ENCODE measurements at places on chromosomes 1 and 21.

GRCh38 chr1:2945821-2946231 is 75.4 kb upstream of the ACTRT2 start:
- no peak for DNase-seq

DNA sequence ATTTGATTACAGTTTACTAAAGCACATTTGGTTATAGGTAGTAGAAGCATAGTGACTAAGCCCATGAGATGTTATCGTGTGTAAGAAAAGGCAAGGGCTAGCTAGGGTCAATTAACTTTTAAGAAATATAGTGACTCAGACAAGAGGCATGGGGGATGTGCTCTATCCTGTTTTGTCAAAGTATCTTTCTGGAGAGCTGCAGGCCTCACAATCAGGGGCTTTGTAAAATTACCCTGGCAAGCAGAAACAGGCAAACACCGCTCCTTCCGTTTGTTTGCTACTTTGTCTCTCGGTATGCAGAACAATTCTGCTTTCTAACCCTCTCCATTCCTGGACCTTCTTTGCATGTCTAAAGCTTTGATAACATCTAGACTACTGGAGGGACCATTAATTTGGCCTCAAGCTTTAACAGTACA is 26.1 kb upstream of the ZNF697 start:
- peak; percentile 59 for DNase-seq

- peak; percentile 70 for DNase-seq
Measured at GRCh38 chr21:37532868-37533780, 166.6 kb downstream of the DYRK1A start.

DNA sequence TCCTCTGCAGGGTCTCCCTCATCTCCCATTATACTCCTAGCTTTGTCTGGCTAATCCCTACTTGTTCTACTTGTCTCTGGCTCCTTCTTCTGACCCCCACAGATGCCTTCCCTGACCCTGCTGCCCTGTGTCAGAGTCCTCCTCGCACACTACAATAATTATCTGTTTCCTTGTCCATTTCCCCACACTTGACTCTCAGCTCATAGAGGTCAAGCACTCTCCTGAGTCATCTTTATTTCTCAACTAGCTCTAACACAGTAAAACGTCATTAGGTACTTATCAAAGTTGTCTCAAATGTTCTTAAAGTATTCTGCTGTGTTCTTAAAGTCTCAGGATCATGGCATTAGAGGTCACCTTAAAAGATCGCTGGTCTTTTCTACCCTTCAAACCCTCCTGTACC is 47.1 kb downstream of the C8A start:
- DNase-seq: no peak

DNA sequence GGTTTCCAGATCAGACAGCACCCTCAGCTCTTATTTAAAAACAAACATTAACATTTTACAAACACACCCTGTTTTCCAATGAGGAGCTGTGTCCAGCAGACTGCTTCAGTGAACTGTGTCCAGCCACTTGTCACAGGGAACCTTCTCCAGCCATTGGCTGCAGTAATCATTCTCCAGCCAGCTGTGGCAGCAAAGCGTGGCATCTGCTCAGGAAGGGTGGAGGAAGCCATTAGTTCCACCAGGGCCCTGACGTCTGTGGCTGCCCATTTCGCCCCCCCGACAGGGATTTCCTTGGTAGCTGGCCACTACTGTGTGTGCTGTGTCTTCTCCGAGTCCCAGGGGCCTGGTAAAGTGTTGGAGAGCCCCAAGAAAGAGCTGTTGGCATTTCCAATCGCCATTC is 62.9 kb upstream of the SELENON start:
- DNase-seq: no peak

- no peak for DNase-seq
Measured at GRCh38 chr1:201468501-201468843, 516 bp downstream of the PHLDA3 start.

DNA sequence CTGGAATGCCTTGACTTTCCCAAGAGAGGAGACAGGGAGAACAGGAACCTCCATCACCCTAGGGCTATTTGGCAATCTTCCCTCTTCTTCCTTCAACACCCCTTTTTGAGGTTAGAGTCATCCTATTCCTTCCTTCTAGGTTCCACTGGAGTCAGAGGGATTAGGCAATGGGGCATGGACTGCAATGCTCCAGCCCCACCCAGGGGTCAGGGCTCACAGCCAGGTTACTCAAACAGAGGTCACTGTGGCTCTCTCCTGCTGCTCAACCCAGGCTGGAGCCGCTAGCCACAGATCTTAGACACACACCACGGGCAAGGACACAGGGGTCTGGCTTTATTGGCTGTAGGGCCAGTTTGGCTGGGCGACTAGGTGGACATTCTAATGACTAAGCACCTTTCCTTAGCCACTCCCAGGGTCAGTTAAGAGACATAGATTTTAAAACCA is 145.5 kb upstream of the NRIP1 start:
- no peak for DNase-seq

GRCh38 chr21:45464309-45464708 is 59.3 kb downstream of the COL18A1 start:
- DNase-seq: no peak

DNA sequence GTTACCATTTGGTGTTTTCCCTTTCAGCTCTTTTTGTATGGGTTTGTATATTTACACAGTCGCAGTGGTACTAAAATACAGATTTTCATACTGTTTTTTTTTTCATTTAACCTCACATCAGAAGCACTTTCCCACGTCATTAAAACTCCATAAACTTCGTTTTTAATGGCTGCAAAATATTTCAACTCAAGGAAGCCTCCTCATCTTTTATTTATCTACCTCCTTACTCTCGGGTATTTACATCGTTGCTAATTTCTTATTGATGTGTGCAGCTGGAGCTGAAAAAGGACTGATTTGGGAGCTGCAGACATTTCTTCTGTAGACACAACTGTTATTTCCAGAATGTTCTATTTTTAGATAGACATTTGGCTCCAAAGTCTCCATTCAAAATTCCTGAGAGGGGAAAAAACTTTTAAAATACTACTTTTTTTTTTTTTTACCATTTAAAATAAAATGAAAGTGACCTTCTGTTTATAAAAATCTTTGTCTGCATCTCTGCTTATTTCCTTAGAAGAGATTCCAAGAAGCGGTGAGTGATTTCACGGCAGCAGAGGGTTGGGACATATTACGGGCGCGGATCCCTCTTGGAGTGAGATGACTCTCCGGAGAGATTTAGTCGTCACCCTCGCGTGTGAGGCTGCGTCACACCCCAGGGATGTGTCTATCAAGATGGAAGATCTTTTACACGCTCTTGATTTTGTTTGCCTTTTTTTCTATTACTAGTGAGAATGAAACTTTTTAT is 10.1 kb downstream of the RUNX3 start:
- no peak for DNase-seq

- no peak for DNase-seq
Measured at GRCh38 chr1:37303884-37304574, 170.4 kb upstream of the ZC3H12A start.

- no peak for DNase-seq
Measured at GRCh38 chr1:37605061-37605650, 9.4 kb upstream of the GNL2 start.

DNA sequence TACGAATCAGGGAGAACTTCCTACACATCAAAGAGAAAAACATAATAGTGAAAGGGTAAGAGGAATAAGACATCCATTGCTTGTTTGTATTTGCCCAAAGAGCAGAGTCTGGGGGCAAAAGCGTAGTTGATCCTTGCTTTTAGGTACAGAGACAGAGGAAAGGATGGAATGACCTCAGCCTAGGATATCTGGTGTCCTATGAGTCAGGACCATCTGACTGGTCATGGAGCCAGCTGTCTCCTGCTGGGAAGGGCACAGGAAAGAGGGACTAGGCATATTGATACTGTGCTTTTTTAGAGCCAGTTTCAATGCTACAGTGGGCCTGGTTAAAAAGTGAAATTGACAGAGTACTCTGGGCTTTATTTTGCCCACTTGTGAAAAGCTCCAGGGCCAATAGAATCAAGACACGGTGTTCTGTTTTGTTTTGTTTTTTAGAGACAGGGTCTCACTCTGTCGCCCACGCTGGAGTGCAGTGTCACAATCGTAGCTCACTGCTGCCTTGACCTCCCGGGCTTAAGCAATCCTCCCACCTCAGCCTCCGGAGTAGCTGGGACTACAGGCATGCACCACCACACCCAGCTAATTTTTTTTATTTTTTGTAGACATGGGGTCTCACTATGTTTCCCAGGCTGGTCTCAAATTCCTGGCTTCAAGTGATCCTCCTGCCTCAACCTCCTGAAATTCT is 3.2 kb downstream of the PLEKHO1 start:
- DNase-seq: peak; percentile 72

GRCh38 chr1:208653426-208653825 is 409.2 kb upstream of the PLXNA2 start:
- no peak for DNase-seq

- DNase-seq: no peak
Measured at GRCh38 chr1:76083189-76083588, 8.6 kb downstream of the ST6GALNAC3 start.

- peak; percentile 21 for DNase-seq
Measured at GRCh38 chr21:35783721-35784120, 276.6 kb downstream of the SETD4 start.

- DNase-seq: no peak
Measured at GRCh38 chr21:40355076-40355475, 487.8 kb downstream of the PCP4 start.

DNA sequence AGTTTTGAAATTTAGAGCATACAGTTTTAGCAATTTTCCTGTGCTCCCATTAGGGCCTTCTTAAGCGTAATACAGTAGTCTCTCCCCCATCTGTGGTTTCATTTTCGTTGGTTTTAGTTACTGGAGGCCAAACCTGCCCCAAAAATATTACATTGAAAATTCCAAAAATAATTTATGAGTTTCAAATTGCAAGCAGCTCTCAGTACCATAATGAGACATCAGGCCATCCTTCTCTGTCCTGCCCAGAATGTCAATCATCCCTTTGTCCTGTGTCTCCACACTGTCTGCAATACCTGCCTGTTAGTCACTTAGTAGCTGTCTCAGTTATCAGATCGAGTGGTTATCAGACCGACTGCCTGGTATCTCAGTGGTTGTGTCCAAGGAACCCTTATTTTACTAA is 45.4 kb downstream of the ADSS2 start:
- DNase-seq: no peak

DNA sequence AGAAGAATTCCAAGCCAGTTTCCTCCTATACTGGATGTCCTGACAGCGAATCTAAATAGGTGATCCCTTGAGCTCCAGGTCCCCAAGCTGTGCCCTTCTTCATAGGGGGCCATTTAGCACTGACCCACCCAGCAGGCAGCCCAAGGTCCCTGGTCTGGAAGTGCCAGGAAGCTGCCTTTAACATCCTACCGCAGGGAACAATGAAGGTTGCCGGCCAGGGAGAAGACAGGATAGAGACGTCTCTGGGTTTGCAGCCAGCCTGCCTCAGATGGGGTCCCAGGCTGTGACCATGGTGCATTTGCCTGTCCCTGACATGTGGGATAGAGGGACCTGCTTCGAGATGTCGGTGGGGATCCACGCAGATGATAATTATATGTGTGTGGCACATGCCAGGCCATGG is 2.7 kb upstream of the RIPK4 start:
- DNase-seq: no peak

DNA sequence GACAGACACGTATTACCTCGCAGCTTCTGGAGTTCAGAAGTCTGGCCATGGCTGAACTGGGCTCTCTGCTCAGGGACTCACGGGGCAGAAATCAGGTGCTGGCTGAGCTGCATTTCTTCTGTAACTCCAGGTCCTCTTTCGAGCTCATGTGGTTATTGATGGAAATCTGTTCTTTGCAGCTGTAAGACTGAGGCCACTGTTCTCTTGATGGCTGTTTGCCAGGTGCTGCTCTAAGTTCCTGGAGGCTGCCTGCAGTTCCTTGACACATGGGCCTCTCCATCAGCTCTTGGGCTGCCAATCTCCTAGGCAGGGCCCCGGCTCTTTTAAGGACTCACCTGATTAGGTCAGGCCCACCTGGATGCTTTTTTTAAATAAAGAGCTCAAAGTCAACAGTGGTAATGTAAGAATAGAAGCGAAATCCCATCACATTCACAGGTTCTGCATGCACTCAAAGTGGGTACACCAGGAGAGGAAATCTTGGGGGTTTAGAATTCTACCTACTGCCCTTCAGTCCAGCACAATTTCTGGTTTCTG is 139.1 kb downstream of the KAZN start:
- no peak for DNase-seq

DNA sequence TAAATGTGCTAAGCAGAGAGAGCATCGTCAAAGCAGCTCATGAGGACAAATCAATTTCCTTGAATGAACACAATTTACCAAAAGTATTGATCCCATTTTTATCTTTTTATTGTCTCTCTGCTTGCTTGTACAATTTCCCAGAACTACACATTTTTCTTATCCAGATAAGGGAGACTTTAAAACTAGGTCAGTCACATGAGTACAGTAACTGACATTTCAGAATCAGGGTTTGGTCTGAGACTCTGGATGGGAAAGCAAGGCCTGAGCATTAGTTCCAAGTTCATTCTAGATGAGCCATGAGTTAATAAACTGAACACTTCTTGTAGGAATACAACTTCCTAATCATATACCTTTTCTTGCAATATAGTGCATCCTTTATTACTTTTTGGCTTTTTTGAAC is 11.5 kb upstream of the DENND2D start:
- DNase-seq: no peak

GRCh38 chr1:166145499-166145898 is 21.3 kb downstream of the FAM78B start:
- peak; percentile 95 for DNase-seq

- DNase-seq: no peak
Measured at GRCh38 chr1:44002606-44003157, 11.3 kb downstream of the CCDC24 start.

DNA sequence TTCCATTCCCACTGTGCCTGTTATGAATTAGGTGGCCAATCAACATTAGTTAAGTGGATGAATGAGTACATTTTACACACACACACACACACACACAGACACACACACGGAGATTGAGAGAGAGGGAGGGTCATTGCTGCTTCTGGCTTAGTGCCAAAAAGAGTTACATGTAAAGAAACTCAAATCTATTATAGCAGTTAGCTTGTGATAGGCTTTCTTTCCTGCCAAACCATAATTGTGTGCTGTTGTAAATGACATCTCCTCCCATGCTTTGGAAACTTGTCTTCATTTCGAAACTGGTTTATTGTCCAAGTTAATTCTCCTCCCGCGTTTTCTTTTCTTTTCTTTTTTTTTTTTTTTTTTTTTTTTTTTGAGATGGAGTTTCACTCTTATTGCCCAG is 1.4 kb upstream of the MT1HL1 start:
- DNase-seq: no peak

DNA sequence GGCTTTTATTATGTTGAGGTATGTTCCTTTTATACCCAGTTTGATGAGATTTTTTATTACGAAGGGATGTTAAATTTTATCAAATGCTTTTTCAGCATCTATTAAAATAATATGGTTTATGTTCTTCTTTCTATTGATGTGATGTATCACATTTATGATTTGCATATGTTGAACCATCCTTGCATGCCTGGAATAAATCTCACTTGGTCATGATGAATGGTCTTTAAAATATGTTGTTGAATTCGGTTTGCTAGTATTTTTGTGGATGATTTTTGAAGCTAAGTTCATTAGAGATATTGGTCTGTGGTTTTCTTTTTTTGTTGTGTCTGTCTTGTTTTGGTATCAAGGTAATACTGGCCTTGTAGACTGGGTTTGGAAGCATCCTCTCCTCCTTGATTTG is 14.1 kb downstream of the GPR88 start:
- DNase-seq: no peak
